ENCODE measurements at places on chromosomes 1 and 21.

GRCh38 chr1:160834945-160835565 is 27.6 kb downstream of the CD244 start:
- no peak for DNase-seq

- DNase-seq = no peak
Measured at GRCh38 chr1:62084310-62084890, 110.2 kb upstream of the L1TD1 start.

- DNase-seq = no peak
Measured at GRCh38 chr1:20446796-20447195, 39.2 kb downstream of the CAMK2N1 start.

DNA sequence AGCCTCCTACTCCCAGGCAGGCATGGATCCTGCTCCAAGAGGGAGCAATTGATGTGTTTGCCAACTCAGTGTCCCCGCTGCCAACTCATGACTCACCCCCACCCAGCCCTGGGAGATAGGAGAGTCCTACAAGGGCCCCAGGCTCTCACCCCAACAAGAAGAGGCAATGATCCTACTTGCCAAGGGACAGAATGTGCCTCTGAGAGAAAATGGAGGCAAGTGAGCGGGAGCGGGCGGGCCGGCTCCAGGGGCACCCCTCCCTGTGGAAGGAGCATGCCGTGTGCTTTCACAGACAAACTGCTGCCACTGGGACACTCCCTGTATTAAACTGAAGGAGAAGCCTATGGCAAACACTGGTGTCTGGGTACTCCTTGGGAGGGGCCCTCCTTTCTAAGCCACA is 16.7 kb downstream of the PKP1 start:
- DNase-seq = no peak
